ENCODE measurements at places on chromosomes 2 and 18.

DNA sequence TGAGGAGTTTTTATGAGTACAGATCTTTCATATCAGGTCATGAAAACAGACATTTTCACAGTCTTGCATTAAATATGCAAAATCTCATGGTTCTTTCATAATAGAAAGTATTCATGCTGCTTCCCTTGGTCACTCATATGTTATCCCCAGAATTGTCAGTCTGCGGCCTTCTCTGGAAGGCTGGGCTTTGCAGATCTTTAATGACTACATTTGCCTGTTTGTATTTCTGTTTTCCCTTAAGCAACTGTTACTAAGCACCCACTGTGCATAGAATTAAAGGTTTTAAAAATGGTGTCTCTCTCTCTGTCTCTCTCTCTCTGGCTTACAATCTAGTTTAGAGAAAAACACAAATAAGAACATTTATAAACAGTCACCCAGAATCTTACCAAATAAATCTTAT is 456.3 kb downstream of the RIT2 start:
- H3K27ac ChIP-seq = no peak overlapping the region
- no peak overlapping the region for H3K4me3 ChIP-seq
- H3K27me3 ChIP-seq = no peaks in the 10 kb centered on the region
- no peak for DNase-seq
- no peaks in the 10 kb centered on the region for H3K4me1 ChIP-seq

DNA sequence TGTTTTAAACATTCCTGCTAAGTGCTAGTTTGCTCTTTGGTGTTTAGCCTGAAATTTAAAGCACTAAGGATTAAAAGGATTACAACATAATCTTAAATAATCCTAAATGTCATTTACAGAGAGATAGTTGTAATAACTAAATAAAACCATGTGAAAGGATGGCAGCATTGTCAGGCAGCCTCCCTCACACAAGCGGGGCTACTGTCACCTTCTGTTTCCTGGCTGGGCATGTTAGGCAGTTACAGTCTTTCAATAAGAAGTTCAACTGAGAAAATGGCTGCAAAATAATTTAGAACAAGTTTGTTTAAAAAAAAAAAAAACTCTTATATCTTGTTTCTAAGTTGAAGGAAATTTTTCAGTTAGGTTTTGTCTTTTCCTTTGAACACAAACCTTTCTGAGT is 124.9 kb downstream of the ARHGAP15 start:
- no peak for DNase-seq
- no peak overlapping the region for H3K27ac ChIP-seq
- no peaks in the 10 kb centered on the region for H3K27me3 ChIP-seq

GRCh38 chr18:35215026-35215425 is 25.8 kb upstream of the ZNF397 start:
- H3K4me1 ChIP-seq = no peaks in the 10 kb centered on the region
- H3K36me3 ChIP-seq = no peaks in the 10 kb centered on the region
- no peak overlapping the region for H3K4me3 ChIP-seq
- DNase-seq = no peak
- H3K27ac ChIP-seq = no peak overlapping the region
- H3K27me3 ChIP-seq = no peaks in the 10 kb centered on the region

GRCh38 chr18:54251606-54252390 is 17.5 kb upstream of the POLI start:
- H3K4me1 ChIP-seq = no peaks in the 10 kb centered on the region
- DNase-seq = no peak
- no peaks in the 10 kb centered on the region for H3K27me3 ChIP-seq
- no peak overlapping the region for H3K27ac ChIP-seq
- no peaks in the 10 kb centered on the region for H3K36me3 ChIP-seq

GRCh38 chr2:65498396-65498795 is 66.0 kb upstream of the SPRED2 start:
- H3K27me3 ChIP-seq = no peaks in the 10 kb centered on the region
- H3K4me1 ChIP-seq = no peaks in the 10 kb centered on the region
- no peak overlapping the region for H3K27ac ChIP-seq

- peaks cover 20% of the 10 kb centered on the region for H3K4me1 ChIP-seq
- no peaks in the 10 kb centered on the region for H3K36me3 ChIP-seq
- H3K27ac ChIP-seq = peak overlapping the region; percentile 46
- no peak overlapping the region for H3K4me3 ChIP-seq
- H3K27me3 ChIP-seq = no peaks in the 10 kb centered on the region
Observed at GRCh38 chr2:200466425-200467418, 43.1 kb downstream of the KCTD18 start.

- H3K27ac ChIP-seq = no peak overlapping the region
- no peaks in the 10 kb centered on the region for H3K4me1 ChIP-seq
- no peak for DNase-seq
- no peaks in the 10 kb centered on the region for H3K36me3 ChIP-seq
- H3K27me3 ChIP-seq = no peaks in the 10 kb centered on the region
- H3K4me3 ChIP-seq = no peak overlapping the region
Observed at GRCh38 chr2:68345129-68345875, 19.8 kb upstream of the PLEK start.

GRCh38 chr18:77116201-77117080 is 16.1 kb downstream of the MBP start:
- H3K4me1 ChIP-seq = peaks cover 60% of the 10 kb centered on the region
- no peaks in the 10 kb centered on the region for H3K36me3 ChIP-seq
- H3K27ac ChIP-seq = peak overlapping the region; percentile 97

GRCh38 chr2:172647439-172647838 is 88.2 kb upstream of the RAPGEF4 start:
- DNase-seq = no peak
- H3K36me3 ChIP-seq = no peaks in the 10 kb centered on the region
- H3K27ac ChIP-seq = no peak overlapping the region
- no peak overlapping the region for H3K4me3 ChIP-seq

- H3K27me3 ChIP-seq = no peaks in the 10 kb centered on the region
- H3K4me1 ChIP-seq = no peaks in the 10 kb centered on the region
- H3K27ac ChIP-seq = no peak overlapping the region
- DNase-seq = no peak
- H3K36me3 ChIP-seq = no peaks in the 10 kb centered on the region
- no peak overlapping the region for H3K4me3 ChIP-seq
Observed at GRCh38 chr2:56502616-56503015, 318.8 kb downstream of the CCDC85A start.

DNA sequence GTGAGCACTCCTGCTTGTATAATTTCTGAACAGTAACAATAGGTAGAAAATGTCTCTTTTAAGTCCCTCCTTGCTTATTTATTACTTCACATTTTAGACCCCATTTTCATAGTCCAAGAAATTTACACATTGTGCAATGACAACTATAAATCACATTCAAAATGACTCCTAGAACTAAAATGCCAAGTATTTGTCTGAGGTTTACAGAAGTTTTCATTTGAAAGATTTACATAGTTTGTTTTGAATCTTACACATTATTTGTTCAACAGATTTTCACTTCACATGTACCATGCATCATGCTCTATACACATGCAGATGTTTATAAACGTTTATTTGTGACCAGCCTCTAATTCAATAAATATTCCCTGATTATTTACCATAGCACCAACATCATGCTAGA is 15.7 kb upstream of the TRIB2 start:
- peaks cover 8% of the 10 kb centered on the region for H3K4me1 ChIP-seq
- no peaks in the 10 kb centered on the region for H3K36me3 ChIP-seq
- DNase-seq = no peak
- H3K27ac ChIP-seq = no peak overlapping the region

DNA sequence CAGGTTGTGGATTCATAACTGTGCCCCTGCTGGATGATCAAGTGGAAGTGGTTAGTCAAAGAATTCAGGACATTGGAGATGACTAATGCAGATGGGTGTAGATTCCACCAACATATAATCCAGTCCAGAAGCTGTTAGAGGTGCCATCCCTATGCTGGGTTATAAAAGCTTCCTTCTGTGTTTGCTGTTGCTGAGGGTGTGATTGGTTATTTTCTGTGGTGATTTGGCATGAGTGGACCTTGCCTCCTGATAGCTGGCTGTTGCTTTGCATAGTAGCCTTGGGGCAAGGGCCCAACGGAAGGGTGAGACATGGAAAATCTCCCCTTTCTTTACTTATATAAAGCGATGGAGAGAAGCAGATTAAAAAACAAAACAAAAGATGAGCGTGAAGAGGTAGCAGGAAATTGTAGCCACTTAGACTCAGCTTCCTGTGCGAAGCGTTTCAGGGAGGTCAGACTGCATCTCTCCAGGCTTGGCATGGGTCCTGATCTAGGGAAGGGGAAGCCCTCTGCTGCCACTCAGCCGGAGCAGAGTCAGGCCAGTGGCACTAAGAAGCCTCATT is 190.4 kb downstream of the FMNL2 start:
- H3K27me3 ChIP-seq = no peaks in the 10 kb centered on the region
- peak overlapping the region; percentile 19 for H3K27ac ChIP-seq
- peak; percentile 37 for DNase-seq
- no peak overlapping the region for H3K4me3 ChIP-seq
- H3K36me3 ChIP-seq = no peaks in the 10 kb centered on the region
- H3K4me1 ChIP-seq = peaks cover 36% of the 10 kb centered on the region

DNA sequence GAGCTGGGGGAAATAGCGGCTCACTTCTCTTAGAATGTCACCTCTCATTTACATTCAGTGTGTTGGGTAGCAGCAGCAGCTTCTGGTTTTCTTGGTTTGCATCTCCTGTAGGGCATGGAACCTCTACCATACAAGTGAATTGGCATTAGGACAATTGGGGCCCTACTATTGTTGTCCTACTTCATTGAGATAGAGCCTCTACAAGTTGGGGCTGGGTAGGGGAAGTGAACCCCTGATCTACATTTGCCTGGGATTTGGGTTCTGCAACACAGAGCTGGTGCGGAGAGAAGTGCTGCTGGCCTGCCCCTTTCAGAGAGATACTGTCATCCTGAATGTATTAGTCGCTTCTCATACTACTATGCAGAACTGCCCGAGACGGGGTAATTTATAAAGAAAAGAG is 391.6 kb upstream of the HS6ST1 start:
- no peaks in the 10 kb centered on the region for H3K4me1 ChIP-seq
- DNase-seq = no peak
- no peak overlapping the region for H3K27ac ChIP-seq
- H3K36me3 ChIP-seq = no peaks in the 10 kb centered on the region
- H3K27me3 ChIP-seq = no peaks in the 10 kb centered on the region

- no peaks in the 10 kb centered on the region for H3K4me1 ChIP-seq
- no peak overlapping the region for H3K27ac ChIP-seq
- no peaks in the 10 kb centered on the region for H3K27me3 ChIP-seq
- DNase-seq = no peak
Observed at GRCh38 chr2:224077773-224078507, 38.9 kb upstream of the SERPINE2 start.

DNA sequence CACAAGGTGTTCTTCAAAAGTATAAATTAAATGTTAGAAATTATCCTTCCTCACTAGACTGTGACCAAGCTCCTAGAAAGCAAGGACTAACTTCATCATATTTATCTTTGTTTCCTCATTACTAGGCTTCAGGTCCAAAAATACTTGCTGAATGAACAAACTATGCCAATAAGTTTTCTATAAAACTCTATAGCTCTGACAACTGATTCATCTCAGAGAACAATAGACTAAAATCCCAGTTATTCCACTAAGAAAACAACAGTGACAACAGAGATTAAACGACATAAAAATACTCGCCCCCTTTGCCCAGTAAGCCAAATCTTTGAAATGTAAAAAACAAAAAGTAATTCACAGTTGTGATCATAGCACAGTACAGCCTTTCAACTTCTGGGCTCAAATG is 13.6 kb downstream of the TLK1 start:
- no peaks in the 10 kb centered on the region for H3K36me3 ChIP-seq
- no peak for DNase-seq
- H3K4me3 ChIP-seq = no peak overlapping the region

- peaks cover 4% of the 10 kb centered on the region for H3K27me3 ChIP-seq
- no peak overlapping the region for H3K27ac ChIP-seq
- H3K4me1 ChIP-seq = no peaks in the 10 kb centered on the region
- no peak overlapping the region for H3K4me3 ChIP-seq
Observed at GRCh38 chr2:218145124-218145523, 19.3 kb downstream of the CXCR2 start.

GRCh38 chr2:46171411-46171953 is 125.7 kb upstream of the EPAS1 start:
- H3K36me3 ChIP-seq = no peaks in the 10 kb centered on the region
- no peaks in the 10 kb centered on the region for H3K27me3 ChIP-seq
- DNase-seq = no peak
- no peak overlapping the region for H3K27ac ChIP-seq

GRCh38 chr18:44579745-44580144 is 100.9 kb upstream of the SETBP1 start:
- H3K4me1 ChIP-seq = no peaks in the 10 kb centered on the region
- no peak for DNase-seq
- H3K27me3 ChIP-seq = no peaks in the 10 kb centered on the region
- no peak overlapping the region for H3K4me3 ChIP-seq

- H3K4me1 ChIP-seq = no peaks in the 10 kb centered on the region
- DNase-seq = no peak
- H3K27me3 ChIP-seq = no peaks in the 10 kb centered on the region
- no peak overlapping the region for H3K4me3 ChIP-seq
- no peak overlapping the region for H3K27ac ChIP-seq
Observed at GRCh38 chr2:66717973-66718372, 283.0 kb downstream of the MEIS1 start.

- no peaks in the 10 kb centered on the region for H3K36me3 ChIP-seq
- peak within 1 kb of the TSS; percentile 76 for H3K27ac ChIP-seq
- no peaks in the 10 kb centered on the region for H3K27me3 ChIP-seq
- peak within 1 kb of the TSS; percentile 44 for H3K4me3 ChIP-seq
- peaks cover 16% of the 10 kb centered on the region for H3K4me1 ChIP-seq
Observed at GRCh38 chr2:210315015-210315788, at the start of gene MYL1. MYL1 (minus strand) TSS chr2:210315174; CDS start chr2:210315042, 132 bp downstream.

DNA sequence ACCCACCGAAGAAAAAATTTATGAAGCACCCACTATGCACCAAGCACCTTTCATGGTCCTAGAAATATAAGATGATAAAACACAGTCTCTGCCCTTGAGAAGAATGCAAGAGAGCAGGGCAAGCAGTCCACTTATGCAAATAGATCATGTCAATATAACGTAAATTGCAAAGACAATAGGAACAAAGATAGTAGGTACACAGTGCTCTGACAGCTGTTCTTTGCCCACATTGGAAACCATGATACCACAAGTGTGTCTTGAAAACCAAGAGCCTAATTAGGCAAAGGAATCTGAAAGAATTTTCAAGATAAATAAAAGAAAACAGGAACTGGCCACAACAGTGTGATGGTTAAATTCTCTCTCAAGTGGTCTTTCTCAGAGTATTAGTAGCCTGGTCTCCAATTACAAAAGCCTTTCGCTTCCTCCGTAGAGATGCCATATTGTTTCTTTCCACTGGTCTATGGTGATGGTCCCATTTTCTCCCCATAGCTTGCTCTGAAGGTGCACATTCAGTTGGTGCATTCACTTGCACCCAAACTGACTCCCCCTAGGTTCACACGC is 108.5 kb downstream of the VWC2L start:
- DNase-seq = no peak
- no peak overlapping the region for H3K4me3 ChIP-seq
- no peaks in the 10 kb centered on the region for H3K27me3 ChIP-seq
- H3K27ac ChIP-seq = no peak overlapping the region
- no peaks in the 10 kb centered on the region for H3K4me1 ChIP-seq
- H3K36me3 ChIP-seq = no peaks in the 10 kb centered on the region

DNA sequence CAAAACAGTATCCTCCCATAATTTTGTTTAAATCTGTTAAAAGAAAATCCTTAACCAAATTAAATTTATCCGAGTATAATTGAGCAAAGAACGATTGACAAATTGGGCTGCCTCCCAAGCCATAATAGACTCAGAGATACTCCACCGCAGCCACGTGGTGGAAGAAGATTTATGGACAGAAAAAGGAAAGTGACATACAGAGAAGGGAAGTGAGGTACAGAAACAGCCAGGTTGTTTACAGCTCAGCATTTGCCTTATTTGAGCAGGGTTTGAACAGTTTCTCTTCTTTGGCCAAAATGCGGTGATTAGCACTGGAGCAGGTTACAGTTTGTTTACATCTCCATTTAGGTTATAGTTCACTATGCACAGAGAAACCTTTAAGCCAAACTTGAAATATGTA is 60.8 kb downstream of the KYNU start:
- no peak overlapping the region for H3K4me3 ChIP-seq
- no peaks in the 10 kb centered on the region for H3K36me3 ChIP-seq
- H3K27me3 ChIP-seq = no peaks in the 10 kb centered on the region
- no peaks in the 10 kb centered on the region for H3K4me1 ChIP-seq
- H3K27ac ChIP-seq = no peak overlapping the region
- no peak for DNase-seq
